Fibroblast of skin of scalp (primary cell): ENCODE measurements at places on chromosomes 13 and 19.

DNA sequence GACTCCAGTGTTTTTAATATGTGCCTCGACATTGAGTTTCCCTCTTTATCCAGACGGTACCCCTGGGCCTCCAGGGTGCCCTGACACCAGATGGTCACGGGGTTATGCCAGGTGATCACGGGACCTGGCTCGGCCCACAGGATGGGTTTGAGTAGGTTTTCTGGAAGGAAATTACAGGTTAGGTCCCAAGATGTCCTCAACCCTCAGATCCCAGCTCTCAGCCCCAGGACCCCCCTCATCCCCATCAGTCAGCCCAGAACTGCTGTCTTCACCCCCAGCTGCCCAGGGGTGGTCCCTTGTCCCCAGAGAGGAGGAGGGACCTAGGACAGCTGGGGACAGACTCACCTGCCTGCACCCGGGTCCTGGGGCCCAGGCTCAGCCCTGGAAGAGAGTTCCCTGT, 441 bp downstream of the LILRA4 start:
- no peak for DNase-seq

DNA sequence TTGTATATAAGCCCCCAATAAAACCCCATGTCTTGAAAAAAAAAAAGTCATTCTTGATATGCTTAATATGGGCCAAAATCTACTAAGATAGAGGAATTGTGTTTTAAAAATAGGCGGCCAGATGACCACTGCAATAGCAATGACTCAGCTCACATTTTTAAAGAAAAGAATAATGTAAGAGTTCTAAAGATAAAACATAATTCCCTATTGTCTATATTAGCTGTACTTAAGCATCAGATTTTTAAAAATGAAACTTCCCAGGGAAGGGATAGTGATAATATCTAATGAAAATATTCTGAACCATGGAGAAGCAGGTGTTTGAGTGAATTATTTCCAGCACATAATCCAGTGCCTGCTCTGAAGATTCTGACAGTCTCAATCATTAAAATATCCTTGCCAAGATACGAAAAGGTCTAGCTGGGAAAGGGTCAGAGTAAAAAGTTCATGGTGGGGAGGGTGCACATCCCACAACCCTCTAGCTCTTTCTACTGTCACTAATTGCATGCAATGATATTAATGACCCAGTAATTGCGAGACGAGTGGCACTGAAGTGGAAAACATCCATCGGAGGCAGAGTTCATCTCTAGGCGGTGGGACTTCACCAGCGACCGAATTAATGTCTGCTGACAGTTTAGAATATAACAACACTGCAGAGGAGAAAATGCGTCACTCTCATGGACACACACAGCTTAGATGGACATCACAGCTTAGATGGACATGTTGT, 31.6 kb downstream of the EFNB2 start:
- DNase-seq: no peak

DNA sequence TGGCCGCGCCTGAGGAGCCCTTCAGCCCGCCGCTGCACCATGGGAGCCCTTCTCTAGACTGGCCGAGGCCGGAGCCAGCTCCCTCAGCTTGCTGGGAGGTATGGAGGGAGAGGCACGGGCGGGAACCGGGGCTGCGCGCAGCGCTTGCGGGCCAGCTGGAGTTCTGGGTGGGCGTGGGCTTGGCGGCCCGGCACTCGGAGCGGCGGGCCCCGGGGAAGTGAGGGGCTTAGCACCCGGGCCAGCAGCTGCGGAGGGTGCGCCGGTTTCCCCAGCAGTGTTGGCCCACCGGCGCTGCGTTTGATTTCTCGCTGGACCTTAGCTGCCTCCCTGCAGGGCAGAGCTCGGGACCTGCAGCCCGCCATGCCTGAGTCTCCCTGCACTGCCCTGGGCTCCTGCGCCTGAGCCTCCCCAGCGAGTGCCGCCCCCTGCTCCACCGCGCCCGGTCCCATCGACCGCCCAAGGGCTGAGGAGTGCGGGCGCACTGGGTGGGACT, 1890.0 kb upstream of the PCDH20 start:
- no peak for DNase-seq

DNA sequence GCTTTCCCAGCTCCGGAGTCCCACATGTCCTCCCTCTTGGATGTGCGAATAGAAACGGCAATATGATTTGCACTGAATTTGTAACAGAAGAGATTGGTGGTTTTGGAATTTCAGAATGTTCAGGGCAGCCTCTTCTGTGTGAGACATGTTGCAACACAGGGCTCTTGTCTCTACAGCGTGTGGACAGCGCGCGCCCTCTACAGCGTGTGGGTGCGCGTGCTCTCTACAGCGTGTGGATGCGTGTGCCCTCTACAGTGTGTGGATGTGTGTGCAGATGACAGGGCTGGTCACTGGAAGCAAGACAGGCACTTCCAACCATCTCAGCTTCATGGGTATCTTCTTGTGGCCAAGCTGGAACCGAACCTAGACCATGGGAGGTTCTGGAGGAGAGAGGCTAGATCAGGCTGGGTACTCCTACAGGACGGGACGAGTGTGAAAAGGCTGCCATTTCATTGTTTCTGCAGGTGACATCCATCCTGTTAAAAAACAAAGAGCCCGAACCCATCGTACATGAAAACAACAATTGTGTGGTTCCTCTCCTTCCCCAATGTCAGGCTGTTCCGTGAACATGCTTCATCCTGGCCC, 78.4 kb downstream of the TEX29 start:
- DNase-seq: no peak

DNA sequence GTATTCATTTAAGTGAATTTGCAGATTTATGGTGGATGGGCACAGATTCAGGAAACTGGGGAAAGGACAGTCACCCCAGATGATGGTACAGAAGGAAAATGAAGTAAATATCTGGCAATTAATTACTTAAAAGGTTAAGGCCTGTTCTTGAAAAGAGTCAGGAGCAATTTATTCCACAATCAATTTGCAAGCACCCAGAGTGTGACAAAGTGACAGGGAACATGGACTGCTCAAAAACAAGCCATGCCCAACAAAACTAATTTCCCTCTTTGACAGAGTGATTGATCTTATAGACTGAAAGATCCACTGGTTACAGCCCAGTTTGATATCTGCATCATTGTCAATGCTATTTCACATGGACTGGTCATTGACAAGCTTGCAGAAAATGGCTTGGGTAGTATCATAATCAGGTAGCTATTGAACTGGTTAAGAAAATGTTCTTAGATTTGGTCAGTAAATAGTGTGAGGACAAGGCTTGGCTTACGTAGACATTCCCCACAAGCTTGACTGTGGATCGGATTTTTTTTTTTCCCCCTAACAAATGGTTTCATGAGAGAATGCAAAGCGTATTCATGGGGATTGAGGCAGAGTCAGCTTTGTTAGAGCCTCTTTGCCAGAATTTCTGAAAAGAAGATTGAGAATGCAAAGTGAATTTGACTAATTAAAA, 584.6 kb downstream of the GPC6 start:
- no peak for DNase-seq

- DNase-seq: no peak
Observed at GRCh38 chr19:55240713-55241020, 12.1 kb upstream of the TMEM86B start.

- DNase-seq: no peak
Observed at GRCh38 chr19:52554216-52554971, 15.7 kb upstream of the ZNF701 start.

- no peak for DNase-seq
Observed at GRCh38 chr19:56312342-56312741, 2.3 kb downstream of the ZSCAN5A start.

- no peak for DNase-seq
Observed at GRCh38 chr13:103772576-103772975, 706.4 kb upstream of the SLC10A2 start.

- no peak for DNase-seq
Observed at GRCh38 chr19:49421878-49422202, 1.4 kb downstream of the PTH2 start.

DNA sequence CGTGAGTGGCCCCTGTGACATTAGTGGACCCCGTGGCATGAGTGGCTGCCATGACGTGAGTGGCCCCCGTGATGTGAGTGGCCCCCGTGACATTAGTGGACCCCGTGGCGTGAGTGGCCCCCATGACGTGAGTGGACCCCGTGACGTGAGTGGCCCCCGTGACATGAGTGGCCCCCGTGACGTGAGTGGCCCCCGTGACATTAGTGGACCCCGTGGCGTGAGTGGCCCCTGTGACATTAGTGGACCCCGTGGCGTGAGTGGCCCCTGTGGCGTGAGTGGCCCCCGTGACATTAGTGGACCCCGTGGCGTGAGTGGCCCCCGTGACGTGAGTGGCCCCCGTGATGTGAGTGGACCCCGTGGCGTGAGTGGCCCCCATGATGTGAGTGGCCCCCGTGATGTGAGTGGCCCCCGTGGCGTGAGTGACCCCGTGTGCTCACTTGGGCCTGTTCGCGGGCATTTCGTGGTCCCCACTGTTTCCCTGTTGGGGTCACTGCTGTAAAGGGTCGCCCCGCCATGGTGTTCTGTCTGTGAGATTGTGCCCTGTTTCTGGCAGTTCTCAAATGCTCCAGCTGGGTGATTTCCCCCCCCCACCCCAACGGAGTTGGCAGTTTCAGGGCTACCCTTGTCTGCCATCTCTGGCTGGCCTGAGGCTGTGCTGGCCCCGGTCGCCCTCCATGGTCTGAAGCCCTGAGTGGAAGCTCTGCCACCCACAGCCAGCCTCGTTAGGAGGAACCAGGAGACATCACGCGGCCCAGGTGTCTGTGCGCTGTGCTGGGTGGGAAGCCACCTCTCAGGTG, 64.2 kb downstream of the MCF2L start:
- DNase-seq: no peak

DNA sequence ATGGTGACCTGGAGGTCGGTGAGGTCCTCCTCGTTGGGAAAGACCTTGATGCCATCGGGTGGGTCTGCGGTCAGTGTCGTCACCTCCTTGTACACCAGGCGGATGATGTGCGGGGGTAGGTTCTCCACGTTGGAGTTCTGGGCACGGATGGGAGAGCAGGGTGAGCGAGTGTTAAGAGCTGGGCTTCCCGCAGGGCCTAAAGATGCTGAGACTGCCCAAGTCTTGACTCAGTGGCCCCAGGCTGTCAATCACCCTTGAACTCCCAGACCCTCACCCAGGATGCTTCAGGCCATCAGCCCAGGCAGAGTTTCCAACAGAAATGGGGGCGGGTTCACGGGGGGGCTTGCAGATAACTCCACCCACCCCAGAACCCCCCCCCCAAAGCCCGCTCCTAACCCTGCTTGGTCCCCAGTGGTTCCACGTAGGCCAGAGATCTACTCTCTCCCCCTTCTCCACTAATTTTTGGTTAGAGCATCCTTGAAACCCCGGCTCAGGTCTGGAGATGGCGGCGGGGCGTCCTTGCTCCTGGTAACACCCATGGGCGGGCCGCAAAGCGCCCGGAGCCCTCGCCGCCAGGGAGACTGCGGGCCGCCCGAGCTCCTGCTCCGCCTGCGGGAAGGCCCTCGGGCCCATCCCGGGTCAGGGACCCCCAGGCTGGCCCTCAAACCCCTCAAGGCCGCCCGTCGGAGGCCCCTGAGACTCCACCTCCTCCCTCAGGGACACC, 600 bp downstream of the UBE2S start:
- DNase-seq: no peak

DNA sequence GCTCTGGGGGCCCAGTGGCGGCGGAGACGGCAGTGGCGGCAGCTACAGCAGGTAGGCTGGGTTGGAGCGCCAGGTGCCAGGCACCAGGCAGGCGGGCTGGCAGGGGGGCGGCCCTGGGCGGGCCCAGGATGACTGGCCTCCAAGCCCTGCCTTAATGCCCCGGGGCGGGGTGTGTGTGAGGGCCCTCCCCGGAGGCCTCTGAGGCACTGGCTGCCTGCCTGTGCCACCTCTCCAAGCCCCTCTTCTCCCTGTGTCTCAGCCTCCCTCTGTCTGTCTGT, at the start of gene KLK11:
TSS of gene KLK11 (minus strand) at position 63 of the 278 bp plus-strand sequence. CDS start 985 bp downstream, outside the sequence.
- no peak for DNase-seq

GRCh38 chr13:60093425-60094019, 70.2 kb downstream of the DIAPH3 start:
- no peak for DNase-seq

- DNase-seq: no peak
Observed at GRCh38 chr19:56699552-56699951, 28.0 kb upstream of the ZNF835 start.

GRCh38 chr19:39997638-39998216, 867 bp downstream of the ZNF546 start:
- DNase-seq: no peak

DNA sequence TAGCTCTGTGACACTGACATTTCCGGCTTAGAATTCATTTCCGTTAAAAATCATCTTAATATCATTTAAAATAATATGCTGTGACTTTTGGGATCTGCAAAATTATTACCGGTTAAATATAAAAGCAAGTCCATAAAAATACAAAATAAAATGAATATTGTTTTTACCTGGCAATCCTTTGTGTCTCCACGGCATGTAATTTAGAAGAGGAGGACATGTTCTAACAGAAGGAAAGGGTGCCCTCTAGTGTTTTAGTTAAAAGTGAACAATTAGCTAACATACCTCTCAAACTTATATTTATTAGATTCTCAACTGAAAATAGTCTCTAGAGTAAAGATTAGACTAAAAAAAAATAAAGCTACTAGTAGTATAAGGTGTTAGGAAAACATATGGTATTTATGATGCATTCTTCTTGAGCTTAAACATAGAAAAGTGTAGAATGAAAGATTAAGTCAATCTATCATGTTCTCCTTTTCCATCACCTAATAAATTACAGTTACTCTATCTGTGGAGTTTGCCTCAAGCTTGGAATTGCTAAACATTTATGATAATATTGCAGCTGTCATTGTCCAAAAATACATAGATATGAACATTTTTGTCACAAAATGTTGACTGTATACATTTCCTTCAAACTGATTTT, 676.7 kb upstream of the SPRY2 start:
- peak; percentile 44 for DNase-seq

DNA sequence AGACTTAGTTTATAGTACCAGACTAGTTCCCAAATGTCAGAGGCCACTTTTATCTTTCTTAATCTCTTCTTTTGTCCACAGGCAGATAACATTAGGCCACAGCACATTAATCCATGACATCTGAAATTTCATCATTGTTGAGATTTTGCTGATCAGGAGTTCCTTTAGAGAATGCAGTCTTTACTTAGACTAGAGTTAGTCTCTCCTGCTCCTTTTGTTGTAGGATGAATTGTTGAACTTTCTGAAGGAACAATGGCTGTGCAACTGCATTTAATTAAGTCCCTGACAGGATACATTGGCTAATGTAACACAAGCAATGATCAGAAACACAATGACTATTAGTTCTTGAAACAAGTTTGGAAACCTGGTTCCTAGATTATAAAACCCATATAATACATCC, 266.3 kb downstream of the PCDH20 start:
- no peak for DNase-seq

DNA sequence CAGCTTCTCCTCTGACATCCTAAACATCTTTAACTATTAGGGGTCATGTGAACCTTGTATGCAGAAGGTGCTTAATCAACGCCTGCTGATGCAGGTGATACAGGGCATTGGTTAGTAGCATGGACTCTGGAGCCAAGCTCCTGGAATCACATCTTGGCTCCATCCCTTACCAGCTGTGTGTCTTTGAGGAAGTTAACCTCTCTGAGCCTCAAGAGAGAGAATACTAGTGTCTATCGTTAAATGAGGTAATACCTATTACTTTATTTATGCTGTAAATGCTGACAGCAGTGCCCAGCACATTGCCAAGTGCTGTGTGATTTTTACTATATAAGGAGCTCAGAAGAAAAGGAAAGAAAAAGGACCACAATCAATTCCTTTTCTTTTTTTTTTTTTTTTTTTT, 11.2 kb upstream of the SELENOW start:
- DNase-seq: no peak
